Left lung (tissue), 14 donors: ENCODE measurements at places on chromosomes 7 and 10.

DNA sequence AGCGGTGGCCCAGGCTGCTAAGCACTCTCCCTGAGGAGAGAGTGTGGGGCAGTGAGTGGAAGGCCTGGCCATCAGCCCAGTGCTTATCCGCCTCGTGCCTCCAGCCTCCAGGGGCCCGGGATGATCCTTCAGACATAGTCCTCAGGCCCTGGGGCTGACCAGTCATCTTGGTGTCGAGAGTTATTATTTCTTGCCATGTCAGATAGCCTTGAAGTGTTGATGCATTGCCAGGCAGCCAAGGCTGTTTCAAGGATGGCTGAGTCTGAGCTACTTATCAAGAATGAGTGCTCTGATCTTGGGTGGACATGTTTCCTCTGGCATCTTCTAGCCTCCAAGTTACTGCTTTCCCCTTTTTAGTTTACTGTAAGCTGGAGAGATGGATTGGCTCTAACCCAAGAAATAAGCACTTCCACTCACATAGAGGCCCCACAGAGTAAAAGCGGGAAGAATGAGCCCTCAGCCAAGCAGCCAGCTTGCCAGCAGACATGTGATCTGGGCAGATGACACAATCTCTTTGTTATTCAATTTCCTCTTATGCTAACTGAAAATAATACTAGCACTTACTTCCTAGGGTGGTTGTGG lies 136.5 kb upstream of the NAMPT start:
- DNase-seq, result peak; percentile 93

- no peak for DNase-seq
Measured at GRCh38 chr10:85926986-85927385, 439.6 kb downstream of the GRID1 start.

- DNase-seq, result peak; percentile 77
Measured at GRCh38 chr10:86970162-86970981, 2.1 kb downstream of the ADIRF start.

DNA sequence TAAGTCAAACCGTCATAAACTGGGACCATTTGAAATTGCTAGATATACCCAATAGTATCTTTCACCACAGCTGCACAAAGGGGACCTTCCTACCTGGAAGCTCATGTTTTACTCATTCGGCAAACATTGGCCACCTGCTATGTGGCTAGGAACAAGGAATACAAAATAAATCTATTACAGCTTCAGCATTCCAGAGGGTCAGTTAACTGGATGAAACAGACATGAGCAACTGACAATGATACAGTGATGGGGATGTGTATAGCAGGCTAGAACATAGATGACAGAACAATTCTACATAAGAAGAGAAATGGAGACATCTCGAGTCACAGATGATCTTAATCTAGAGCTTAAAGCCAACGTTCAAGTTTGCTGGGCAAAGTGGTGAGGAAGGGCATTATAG lies 3.1 kb upstream of the SMURF1 start:
- no peak for DNase-seq

GRCh38 chr10:126423732-126424491 lies 35.6 kb upstream of the ADAM12 start:
- DNase-seq, result no peak

DNA sequence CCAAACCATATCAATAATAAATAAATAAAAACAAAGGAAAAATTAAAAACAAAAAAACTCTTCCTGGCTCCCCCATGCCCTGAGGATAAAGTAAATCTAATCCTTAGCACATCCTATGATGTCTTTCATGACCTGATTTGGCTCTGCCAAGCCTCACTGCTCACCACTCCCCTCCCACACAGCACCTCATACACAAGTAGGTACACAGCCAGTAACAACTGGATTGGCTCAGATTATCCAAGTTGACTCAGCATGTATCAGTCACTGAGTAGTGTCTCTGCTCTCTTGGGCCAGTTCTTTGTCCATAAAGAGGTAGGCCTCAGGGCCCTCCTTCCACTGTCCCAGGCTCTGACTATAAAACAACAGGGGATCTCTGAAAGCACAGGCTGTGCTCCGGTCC lies 99.6 kb downstream of the STRA8 start:
- DNase-seq, result no peak
